ENCODE measurements at places on chromosomes 16 and 17.

DNA sequence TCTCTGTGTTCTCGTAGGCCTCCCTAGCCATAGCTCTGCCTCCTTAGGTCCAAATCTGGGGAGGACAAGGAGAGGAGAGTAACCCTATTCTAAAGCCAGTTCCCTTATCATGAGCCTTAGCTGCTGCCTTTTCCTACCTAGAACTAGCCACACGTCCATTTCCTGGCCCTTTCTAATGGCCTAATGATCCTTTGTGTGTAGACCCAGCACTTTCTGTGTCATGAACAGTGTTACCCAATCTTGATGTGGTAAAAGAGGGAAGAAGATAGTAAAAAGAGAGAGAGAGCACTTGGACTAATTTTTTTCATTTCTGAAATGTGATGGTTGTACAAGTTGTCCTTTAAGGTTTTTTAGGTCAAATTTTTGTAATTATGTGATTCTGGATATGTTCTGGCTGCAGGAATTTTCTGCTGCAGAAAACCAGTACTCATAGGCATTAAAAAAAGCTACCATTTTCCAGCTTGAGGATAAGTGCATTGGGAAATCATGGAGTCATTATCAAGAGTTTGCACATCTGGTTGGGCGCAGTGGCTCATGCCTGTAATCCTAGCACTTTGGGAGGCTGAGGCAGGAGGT lies 18.2 kb downstream of the CASC3 start:
- no peak for DNase-seq

DNA sequence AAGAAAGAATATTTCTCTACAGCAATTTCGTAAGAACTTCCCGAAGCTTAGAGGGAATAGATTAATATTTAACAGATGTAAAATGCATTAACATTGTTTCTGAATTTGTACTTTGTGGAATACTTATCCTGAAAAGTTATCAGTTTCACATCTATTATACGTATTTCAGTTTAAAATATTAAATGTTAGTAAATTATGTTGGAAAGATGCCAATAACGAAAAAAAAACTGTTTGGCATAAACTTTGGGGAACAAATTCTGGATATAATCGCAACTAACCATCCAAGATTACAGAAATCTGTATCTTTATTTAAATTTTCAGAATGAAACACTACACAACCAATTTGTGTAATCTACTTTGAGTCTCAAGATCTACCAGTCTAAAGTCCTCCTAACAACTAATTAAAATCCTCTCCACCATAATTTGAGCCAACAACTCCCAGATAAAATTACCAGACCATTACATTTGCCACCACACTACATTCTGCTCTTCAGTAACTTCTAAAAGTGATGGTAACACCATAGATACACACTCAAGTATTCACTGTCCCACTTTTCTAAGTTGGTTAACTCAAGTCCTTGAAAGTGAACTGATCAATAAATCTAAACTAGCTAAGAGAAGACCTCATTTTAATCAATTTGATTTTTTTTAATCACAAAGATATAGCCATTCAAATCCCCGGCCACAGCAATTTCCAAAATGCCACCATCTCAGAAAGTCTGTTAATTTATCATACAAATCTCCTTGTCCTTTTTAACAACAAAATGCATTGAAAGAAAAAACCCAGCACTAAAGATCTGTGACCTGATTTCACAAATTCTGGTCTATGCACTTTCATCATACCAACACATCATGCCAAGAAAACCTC lies 2.0 kb downstream of the SIAH1 start:
- no peak for DNase-seq

DNA sequence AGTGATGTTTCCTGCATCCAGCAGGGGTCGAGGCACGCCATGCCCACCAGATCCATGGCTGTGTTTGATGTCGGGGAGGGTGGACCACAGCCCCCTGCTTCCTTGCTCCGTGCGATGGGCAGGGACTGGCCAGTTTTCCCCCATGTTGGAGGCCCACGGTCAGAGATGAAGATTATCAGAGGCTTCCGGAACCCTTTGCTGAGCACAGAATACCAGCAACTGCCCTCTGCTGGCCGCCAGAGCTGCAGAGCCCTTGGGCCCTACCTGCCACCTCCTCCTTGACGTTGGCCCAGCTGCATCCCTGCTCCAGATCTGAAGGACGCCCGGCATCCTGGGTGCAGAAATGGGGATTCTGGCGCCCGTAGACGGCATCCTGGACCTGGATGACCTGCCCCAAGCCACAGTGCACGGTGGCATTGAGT lies 23.7 kb upstream of the BCO1 start:
- no peak for DNase-seq

- peak; percentile 79 for DNase-seq
Observed at GRCh38 chr16:59878479-59878878, 1144.4 kb upstream of the GOT2 start.

DNA sequence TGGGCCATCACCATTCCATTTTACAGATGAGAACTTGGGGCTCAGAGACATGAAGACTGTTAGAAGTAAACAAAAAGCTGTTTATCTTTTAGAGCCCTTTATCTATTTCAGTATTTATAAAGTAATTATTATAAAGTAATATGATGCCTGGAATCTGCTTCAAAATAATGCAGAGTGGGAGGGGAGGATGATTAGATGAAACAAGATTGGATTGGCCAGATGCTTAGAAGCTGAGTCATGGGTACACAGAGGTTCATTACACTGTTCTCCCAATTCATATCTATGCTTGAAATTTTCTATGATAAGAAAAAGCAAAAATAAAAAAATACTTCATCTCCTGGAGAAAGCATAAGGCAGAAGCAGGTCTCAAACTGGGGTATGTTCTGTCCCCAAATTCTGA lies 29.4 kb downstream of the TOM1L2 start:
- DNase-seq: no peak

DNA sequence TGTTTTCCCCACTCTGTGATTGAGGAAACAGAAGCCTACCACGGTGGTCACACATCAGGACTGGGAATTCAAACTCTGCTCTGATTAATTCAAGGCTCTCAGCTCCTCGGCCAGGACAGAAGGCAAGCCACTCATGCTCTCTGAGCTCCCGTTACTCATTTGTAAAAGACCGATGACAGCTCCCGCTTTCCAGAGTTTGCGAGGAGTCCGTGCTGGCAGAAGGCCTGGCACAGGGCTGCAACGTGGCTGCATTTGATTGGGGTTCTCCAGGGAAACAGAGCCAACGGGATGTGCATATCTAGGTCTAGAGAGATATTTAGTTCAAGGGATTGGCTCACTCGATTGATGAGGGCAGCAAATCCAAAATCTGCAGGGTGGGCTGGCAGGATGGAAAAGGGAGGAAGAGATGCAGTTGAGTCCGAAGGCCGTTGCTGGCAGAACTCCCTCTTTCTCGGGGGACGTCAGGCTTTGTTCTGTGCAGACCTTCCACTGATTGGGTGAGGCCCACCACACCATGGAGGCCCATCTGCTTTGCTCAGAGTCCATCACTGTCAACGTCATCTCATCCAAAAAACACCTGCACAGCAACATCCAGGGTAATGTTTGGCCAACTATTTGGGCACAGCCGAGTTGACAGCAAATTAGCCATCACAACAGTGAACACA lies 215.5 kb upstream of the RPL38 start:
- DNase-seq: no peak

GRCh38 chr17:7932483-7932891 lies 481 bp downstream of the CNTROB start:
- no peak for DNase-seq

GRCh38 chr17:68356520-68356919 lies 65.2 kb downstream of the ARSG start:
- DNase-seq: no peak

DNA sequence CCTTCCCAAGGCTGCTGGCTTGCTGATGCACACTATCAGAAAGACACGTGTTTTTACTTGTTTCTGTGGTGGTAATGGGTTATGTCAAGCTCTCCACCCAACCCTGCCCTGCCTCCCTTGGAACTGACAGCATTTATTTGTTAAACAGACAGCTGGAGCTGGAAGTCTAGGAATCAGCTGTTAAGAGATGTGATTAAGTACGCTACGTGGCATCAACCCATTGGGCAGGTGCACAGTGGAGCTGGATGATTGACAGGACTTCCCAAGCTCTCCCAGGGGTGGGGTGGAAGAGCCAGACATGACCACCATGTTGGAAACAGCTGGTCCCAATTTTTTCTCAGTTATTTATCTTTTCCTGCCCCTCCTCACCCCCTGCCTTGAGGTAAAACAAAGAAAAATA lies 49.4 kb downstream of the ADAMTS18 start:
- DNase-seq: no peak

- peak; percentile 18 for DNase-seq
Observed at GRCh38 chr17:28675980-28676379, 14.0 kb downstream of the SUPT6H start.

Measured in NCI-H460 (cell line).